Right atrium auricular region (tissue), 2 donors: ENCODE measurements at places on chromosomes 13 and 19. TPM values are rescaled to one million over a fixed set of nuclear protein-coding genes. Genes with fewer than 3 reads are reported as not detected.

MCF2L gene
- 21.6 TPM for total RNA-seq

KCNN4 gene
- total RNA-seq, result 2.0 TPM

GRCh38 chr19:55579766-55580621, 654 bp downstream of the ZNF579 start:
- H3K4me1 ChIP-seq, result no peaks in the 10 kb centered on the region
- no peaks in the 10 kb centered on the region for H3K27me3 ChIP-seq
- H3K27ac ChIP-seq, result peak overlapping the region; percentile 91
- no peak for DNase-seq
- peak overlapping the region; percentile 83 for H3K4me3 ChIP-seq
- H3K36me3 ChIP-seq, result peaks cover 10% of the 10 kb centered on the region

GRCh38 chr19:30167976-30168635, 204.1 kb upstream of the ZNF536 start:
- no peaks in the 10 kb centered on the region for H3K36me3 ChIP-seq
- DNase-seq, result peak; percentile 46
- H3K4me3 ChIP-seq, result no peak overlapping the region
- H3K27me3 ChIP-seq, result no peaks in the 10 kb centered on the region
- no peaks in the 10 kb centered on the region for H3K4me1 ChIP-seq

SMIM44 gene
- not detected for total RNA-seq

DNA sequence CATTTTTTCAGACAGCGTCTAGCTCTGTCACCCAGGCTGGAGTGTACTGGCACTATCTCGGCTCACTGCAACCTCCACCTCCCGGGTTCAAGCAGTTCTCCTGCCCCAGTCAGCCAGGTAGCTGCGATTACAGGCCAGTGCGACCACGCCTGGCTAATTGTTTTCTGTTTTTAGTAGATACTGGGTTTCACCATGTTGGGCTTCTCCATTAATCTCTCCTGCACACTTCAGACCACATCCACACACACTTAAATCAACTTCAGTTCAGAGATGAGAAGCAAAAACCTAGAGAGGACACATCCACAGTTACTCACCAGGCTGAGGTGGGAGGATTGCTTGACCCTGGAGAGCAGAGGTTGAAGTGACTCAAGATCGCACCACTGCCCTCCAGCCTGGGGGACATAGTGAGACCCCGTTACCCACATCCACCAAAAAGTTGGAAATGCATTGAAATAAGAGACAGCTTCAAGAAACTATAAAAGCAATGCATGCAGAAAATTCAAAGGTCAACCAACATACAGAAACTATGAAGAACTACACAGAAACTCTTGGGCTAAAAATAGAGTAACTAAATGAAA, 42.3 kb downstream of the ZNF611 start:
- no peak overlapping the region for H3K4me3 ChIP-seq
- H3K27me3 ChIP-seq, result no peaks in the 10 kb centered on the region
- no peaks in the 10 kb centered on the region for H3K36me3 ChIP-seq
- H3K4me1 ChIP-seq, result no peaks in the 10 kb centered on the region
- no peak overlapping the region for H3K27ac ChIP-seq

ZNF730 gene
- not detected for total RNA-seq

DNA sequence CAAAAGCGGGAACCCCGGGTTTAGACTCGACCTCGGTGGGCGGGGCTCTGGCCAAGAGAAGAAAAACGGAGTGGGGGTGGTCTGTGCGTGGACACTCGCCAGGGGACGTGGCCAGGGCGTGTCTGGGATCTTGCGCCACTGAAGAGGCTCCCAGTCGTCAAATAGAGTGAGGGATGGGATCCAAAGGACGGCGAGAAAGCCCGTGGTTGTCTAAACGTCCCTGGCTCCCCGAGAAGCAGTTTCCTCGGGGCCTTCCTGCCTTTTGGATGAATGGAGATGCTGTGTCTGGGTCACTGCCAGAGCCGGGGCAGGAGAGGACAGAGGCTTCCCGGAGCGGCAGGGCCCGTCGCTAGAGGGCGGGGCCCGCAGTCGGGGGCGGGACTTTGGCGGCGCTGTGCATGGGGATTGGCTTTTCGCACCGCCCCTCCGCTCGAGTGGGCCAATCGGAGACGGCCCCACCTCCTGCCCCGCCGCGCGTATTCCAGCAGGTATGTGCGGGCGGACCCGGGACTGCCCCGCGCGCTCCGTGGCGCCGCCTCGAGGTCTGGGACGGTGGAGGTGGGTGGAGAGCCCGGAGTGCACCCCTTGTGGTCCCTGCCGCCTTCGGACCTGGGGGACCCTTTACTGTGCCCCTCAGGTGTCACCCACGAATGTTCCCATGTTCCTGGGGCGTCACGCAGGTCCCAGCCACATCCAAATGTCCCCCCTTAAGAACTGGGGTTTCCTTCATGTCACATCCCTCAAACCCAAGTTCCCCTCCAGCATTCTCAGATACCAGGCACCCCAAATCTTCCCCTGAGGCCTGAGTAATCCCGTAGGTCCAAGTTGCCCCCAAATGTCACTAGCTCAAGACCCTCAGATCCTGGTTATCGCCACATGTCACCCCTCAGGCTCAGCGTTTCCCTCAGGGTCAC, 38.3 kb downstream of the ZSWIM4 start:
- H3K4me1 ChIP-seq, result no peaks in the 10 kb centered on the region
- H3K4me3 ChIP-seq, result peak overlapping the region; percentile 14
- peak overlapping the region; percentile 98 for H3K27ac ChIP-seq

DNA sequence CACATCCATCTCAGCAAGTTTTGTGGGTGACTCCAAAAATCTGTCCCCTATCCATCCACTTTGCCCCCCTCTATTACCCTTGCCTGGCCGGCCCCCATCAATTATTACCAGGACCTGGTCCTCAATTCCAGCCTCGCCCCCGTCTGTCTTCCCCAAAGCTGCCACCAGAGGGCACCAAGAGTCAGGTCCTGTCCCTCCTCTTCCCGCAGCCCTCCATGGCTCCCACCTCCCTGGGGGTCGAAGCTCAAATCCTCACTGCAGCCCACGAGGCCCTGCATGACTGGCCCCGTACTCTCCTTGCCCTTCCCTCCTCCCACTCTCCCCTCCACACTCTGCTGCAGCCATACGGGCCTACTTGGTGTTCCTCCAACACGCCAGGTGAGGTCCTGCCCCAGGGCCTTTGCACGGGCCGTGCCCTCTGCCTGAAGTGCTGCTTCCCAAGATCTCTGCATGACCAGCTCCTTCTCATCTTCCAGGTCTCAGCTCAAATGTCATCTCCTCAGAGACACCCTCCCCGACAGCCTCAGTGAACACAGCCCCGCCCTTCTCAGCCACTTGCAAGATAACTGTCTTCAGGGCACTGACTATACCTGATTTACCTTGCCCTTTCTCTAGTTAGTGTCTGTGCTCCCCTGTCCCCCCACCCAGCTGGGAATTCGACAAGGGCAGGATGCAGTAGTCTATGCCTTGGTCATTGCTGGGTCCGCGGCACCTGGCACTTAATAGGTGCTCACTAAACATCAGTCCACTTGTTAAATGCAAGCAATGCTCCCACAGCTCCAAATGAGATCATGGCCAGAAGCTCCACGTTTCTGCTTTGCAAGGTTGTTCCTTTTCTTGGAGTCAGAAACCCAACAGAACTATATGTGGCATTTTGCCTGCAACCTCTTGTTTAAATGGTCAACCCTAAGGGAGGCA, 16.8 kb upstream of the SEMA6B start:
- peaks cover 8% of the 10 kb centered on the region for H3K27me3 ChIP-seq
- no peaks in the 10 kb centered on the region for H3K36me3 ChIP-seq
- H3K4me3 ChIP-seq, result no peak overlapping the region
- no peaks in the 10 kb centered on the region for H3K4me1 ChIP-seq

GRCh38 chr13:98886587-98887230, 91.2 kb downstream of the DOCK9 start:
- DNase-seq, result no peak
- no peaks in the 10 kb centered on the region for H3K27me3 ChIP-seq
- H3K27ac ChIP-seq, result no peak overlapping the region
- H3K36me3 ChIP-seq, result peaks cover 36% of the 10 kb centered on the region

ADGRE3 gene
- not detected for total RNA-seq

DNA sequence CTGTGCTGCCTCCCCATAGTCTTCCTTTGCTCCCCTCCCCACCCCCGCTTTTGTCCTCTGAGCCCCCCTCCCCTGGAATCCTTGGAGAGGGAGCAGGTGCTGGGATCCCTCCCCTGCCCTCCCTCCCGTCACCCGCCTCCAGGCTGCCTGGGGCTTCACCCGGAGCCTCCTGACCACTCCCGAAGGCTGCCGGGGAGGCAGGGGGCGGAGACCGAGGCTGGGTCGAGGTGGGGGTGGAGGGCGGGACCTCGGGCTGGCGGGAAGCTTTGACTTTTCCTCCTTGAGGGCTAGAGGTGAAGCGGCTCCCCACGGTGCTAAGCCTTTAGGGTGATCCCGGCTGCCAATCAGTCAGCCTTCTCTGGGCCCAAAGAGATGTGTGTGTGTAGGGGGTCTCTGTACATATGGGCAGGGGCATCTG, 1.5 kb downstream of the KMT5C start:
- DNase-seq, result peak; percentile 64
- H3K4me3 ChIP-seq, result peak overlapping the region; percentile 68
- H3K36me3 ChIP-seq, result peaks cover 10% of the 10 kb centered on the region
- no peaks in the 10 kb centered on the region for H3K27me3 ChIP-seq
- no peaks in the 10 kb centered on the region for H3K4me1 ChIP-seq
- H3K27ac ChIP-seq, result peak overlapping the region; percentile 95

GRCh38 chr13:85501616-85502015, 297.6 kb downstream of the SLITRK6 start:
- no peak overlapping the region for H3K27ac ChIP-seq
- no peak overlapping the region for H3K4me3 ChIP-seq
- no peak for DNase-seq
- no peaks in the 10 kb centered on the region for H3K27me3 ChIP-seq
- H3K4me1 ChIP-seq, result no peaks in the 10 kb centered on the region
- no peaks in the 10 kb centered on the region for H3K36me3 ChIP-seq

- no peaks in the 10 kb centered on the region for H3K27me3 ChIP-seq
- no peaks in the 10 kb centered on the region for H3K36me3 ChIP-seq
- H3K27ac ChIP-seq, result peak overlapping the region; percentile 13
- no peak for DNase-seq
- H3K4me3 ChIP-seq, result no peak overlapping the region
Measured at GRCh38 chr13:21481359-21481758, 22.3 kb upstream of the ZDHHC20 start.

- no peaks in the 10 kb centered on the region for H3K36me3 ChIP-seq
- no peaks in the 10 kb centered on the region for H3K4me1 ChIP-seq
- no peak overlapping the region for H3K27ac ChIP-seq
- no peaks in the 10 kb centered on the region for H3K27me3 ChIP-seq
- no peak overlapping the region for H3K4me3 ChIP-seq
- DNase-seq, result no peak
Measured at GRCh38 chr19:15656467-15656866, 15.8 kb downstream of the CYP4F3 start.

- H3K4me3 ChIP-seq, result peak overlapping the region; percentile 48
- no peaks in the 10 kb centered on the region for H3K27me3 ChIP-seq
- DNase-seq, result peak; percentile 71
- no peak overlapping the region for H3K27ac ChIP-seq
Measured at GRCh38 chr19:38417544-38418506, 8.2 kb downstream of the RASGRP4 start.

DNA sequence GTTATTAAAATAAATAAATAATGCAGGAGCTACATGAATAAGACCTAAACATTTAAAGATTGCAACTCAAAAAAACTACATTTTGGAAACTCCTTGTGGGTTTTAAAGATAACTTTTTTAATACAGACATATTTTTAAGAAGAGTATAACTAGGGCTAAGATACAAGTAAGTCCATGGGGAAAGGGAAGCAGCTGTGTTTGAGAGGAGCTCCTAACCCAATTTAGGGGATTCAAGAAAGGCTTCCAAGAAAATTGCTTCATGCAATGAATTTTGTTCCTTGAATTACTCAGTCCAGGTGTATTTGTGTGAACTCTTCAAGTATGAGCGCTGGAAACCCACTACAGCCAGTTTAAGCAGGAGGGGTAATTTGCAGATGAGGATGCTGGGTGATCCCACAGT, 44.1 kb upstream of the C13orf42 start:
- H3K36me3 ChIP-seq, result no peaks in the 10 kb centered on the region
- H3K27me3 ChIP-seq, result no peaks in the 10 kb centered on the region
- DNase-seq, result no peak
- H3K27ac ChIP-seq, result no peak overlapping the region
- H3K4me1 ChIP-seq, result no peaks in the 10 kb centered on the region

- H3K4me3 ChIP-seq, result no peak overlapping the region
- H3K4me1 ChIP-seq, result peaks cover 6% of the 10 kb centered on the region
- H3K27ac ChIP-seq, result no peak overlapping the region
- H3K27me3 ChIP-seq, result no peaks in the 10 kb centered on the region
Measured at GRCh38 chr13:40792284-40793051, 3.1 kb downstream of the SLC25A15 start.

DNA sequence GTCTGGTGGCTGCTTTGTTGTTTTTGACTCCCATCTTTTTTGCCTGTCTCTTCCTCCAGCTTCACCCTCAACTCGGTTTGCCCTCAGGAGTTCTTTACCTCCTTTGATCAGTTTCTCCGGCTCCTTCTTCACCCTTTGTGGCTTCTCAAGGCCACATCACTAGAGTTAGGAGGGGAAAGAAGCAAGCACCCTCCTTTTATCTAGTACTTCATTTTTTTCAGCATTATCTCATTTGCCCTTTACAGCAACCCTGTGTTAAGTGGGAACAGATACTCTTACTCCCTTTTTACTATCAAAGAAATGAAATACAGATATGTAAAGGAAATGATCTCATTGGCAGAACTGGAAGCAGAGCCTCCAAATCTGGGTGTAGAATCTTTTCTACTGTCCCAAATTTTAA, 26.9 kb downstream of the RAP2A start:
- peaks cover 10% of the 10 kb centered on the region for H3K36me3 ChIP-seq
- H3K27ac ChIP-seq, result no peak overlapping the region
- peaks cover 29% of the 10 kb centered on the region for H3K4me1 ChIP-seq
- H3K27me3 ChIP-seq, result no peaks in the 10 kb centered on the region
- H3K4me3 ChIP-seq, result no peak overlapping the region
- DNase-seq, result no peak

GRCh38 chr19:11587302-11587974, 9.8 kb upstream of the ZNF627 start:
- H3K4me1 ChIP-seq, result no peaks in the 10 kb centered on the region
- no peak overlapping the region for H3K27ac ChIP-seq
- H3K27me3 ChIP-seq, result no peaks in the 10 kb centered on the region
- H3K36me3 ChIP-seq, result no peaks in the 10 kb centered on the region
- no peak overlapping the region for H3K4me3 ChIP-seq

SIGLEC12 gene
- not detected for total RNA-seq

- H3K4me3 ChIP-seq, result no peak overlapping the region
- H3K4me1 ChIP-seq, result no peaks in the 10 kb centered on the region
- no peak overlapping the region for H3K27ac ChIP-seq
Measured at GRCh38 chr19:54959840-54960239, 6.3 kb upstream of the NLRP2 start.

DNA sequence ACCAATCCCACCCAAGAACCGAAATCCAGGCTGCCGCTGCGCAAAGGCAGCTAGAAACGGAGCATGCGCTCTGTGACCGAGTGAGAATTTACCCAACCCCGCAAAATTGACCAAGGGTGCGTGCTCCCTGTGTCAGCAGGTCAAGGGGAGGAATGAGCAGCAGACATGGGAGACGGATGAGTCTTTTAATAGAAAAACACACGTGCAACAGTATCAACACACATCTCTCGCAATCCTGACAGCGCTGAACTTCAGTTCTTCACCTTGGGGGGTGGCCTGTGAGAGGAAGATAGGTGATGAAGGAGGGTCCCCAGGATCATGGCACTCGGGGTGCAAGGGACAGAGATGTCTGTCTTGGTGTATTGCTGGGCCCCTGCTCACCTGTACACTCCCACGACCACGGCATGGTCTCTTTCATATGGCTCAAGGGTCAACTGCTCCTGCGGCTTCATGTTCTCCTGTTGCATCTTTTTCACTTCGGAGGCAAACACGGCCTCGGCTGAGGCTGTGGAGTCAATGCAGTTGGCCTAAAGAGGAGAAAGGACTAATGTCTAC, 402 bp upstream of the DYRK1B start:
- H3K27me3 ChIP-seq, result no peaks in the 10 kb centered on the region
- no peaks in the 10 kb centered on the region for H3K4me1 ChIP-seq
- H3K36me3 ChIP-seq, result peaks cover 61% of the 10 kb centered on the region
- H3K27ac ChIP-seq, result peak overlapping the region; percentile 94

CPAMD8 gene
- total RNA-seq, result 5.5 TPM

RCBTB1 gene
- total RNA-seq, result 19.6 TPM
